ENCODE measurements at places on chromosomes 2 and 18. TPM values are rescaled to one million over a fixed set of nuclear protein-coding genes. Genes with fewer than 3 reads are reported as not detected.

ZNF385B gene
- total RNA-seq = not detected

NFATC1 gene
- total RNA-seq = 2.5 TPM

SLC9A4 gene
- total RNA-seq = not detected

COL4A4 gene
- total RNA-seq = 0.05 TPM

MYO7B gene
- total RNA-seq = not detected

RNF152 gene
- 11.1 TPM for total RNA-seq

WDCP gene
- total RNA-seq = 5.5 TPM

CCDC74B gene
- total RNA-seq = 17.5 TPM

ELOA2 gene
- not detected for total RNA-seq

CDKL4 gene
- not detected for total RNA-seq

DSC3 gene
- total RNA-seq = 148 TPM

NCKAP5 gene
- 1.8 TPM for total RNA-seq

MC5R gene
- total RNA-seq = not detected

PLGLB2 gene
- not detected for total RNA-seq

FAM161A gene
- 1.1 TPM for total RNA-seq

CROCC2 gene
- not detected for total RNA-seq

RFX8 gene
- total RNA-seq = 0.09 TPM

ANKRD23 gene
- total RNA-seq = 0.56 TPM

YWHAQ gene
- total RNA-seq = 408 TPM

FBXO36 gene
- total RNA-seq = 4.0 TPM

SUMO1 gene
- total RNA-seq = 89.4 TPM

TMEM178A gene
- total RNA-seq = 0.56 TPM

STPG4 gene
- total RNA-seq = not detected

DSG4 gene
- total RNA-seq = 0.05 TPM

NYAP2 gene
- not detected for total RNA-seq

TPO gene
- total RNA-seq = not detected

CABYR gene
- 5.9 TPM for total RNA-seq

ITGAV gene
- 61.0 TPM for total RNA-seq

CACNB4 gene
- total RNA-seq = 0.33 TPM

SERPINB7 gene
- total RNA-seq = 59.1 TPM

MGAT4A gene
- 1.1 TPM for total RNA-seq

FAM210A gene
- 13.3 TPM for total RNA-seq

CREG2 gene
- total RNA-seq = 3.9 TPM

SMIM21 gene
- total RNA-seq = not detected

MPPE1 gene
- 14.0 TPM for total RNA-seq

PXDN gene
- total RNA-seq = 57.2 TPM

KCNF1 gene
- total RNA-seq = 0.35 TPM
